ENCODE measurements at places on chromosomes 5 and 9. TPM values are rescaled to one million over a fixed set of nuclear protein-coding genes. Genes with fewer than 3 reads are reported as not detected.

DNA sequence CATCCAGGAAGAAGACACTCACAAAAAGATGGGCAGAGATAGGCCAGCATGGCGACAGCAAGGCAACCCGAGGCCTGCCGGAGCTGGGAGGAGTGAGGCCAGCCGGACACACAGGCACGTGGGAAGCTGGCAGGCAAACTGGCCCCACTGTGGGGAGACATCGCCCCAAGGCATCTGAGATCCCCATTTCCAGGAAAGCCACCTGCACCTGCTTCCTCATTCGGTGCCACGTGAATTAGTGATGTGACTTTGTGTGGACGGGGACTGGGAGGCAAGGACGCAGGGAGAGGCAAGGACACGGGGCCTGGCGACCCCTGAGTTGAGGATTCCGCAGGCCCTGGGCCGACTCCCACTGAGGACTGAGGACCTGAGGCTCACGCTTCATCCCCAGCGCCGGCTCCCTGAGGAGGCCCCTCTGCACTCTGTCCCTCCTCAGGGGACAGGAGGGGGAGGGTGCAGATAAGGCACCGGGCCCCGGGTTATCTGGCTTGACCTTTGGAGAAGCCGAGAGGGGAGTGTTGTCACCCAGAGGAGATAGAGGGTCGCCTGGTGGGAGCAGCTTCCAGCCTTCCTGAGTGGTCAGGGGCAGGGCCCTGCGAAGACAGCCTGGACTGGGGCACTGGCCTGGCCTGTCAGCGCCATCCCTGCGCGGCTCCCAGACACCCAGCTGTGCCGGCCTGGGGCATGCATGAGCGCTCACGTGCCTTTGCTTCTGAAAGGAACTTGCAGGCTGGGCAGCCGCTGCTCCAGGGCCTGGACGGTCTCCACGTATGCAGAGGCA is 39.7 kb downstream of the NDUFS6 start:
- H3K27ac ChIP-seq = no peak overlapping the region
- no peaks in the 10 kb centered on the region for H3K4me1 ChIP-seq
- H3K36me3 ChIP-seq = no peaks in the 10 kb centered on the region

DNA sequence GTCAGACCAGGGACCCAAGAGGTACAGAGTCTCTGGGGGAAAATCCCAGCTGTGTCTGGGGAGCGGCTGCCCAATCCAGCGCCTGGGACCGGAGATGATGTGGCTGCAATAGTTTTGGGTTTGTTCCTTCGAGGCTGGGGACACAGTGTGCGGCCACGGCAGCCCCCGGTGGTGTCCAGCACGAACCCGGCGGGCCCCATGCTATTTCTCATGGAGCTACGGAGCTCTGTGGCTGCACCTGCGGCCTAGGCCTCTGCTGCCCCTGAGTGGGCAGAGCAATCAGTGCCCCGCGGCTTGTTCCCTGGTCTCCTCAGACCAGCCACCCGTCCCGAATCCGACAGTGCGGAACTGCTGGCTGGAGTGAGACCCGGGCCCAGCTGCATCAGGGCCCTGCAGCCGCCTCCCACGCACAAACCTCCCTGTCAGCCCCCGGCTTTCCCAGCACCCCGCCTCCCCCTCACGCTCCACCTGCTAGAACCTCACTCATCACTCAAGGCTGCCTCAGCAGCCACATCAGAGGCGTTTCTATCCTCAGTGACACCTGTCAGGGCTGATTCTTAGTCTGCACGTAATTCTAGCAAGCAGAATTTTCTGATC is 29.0 kb downstream of the SARDH start:
- no peak overlapping the region for H3K4me3 ChIP-seq
- H3K27me3 ChIP-seq = peaks cover under 1% of the 10 kb centered on the region
- H3K27ac ChIP-seq = no peak overlapping the region
- no peak for DNase-seq
- H3K4me1 ChIP-seq = no peaks in the 10 kb centered on the region
- H3K36me3 ChIP-seq = no peaks in the 10 kb centered on the region

- no peaks in the 10 kb centered on the region for H3K27me3 ChIP-seq
- no peaks in the 10 kb centered on the region for H3K4me1 ChIP-seq
- no peak overlapping the region for H3K27ac ChIP-seq
- no peak for DNase-seq
Observed at GRCh38 chr5:76439929-76440328, 36.8 kb downstream of the IQGAP2 start.

GRCh38 chr9:76651119-76651705 is 113.0 kb upstream of the PCA3 start:
- peak overlapping the region; percentile 62 for H3K27ac ChIP-seq
- peaks cover 58% of the 10 kb centered on the region for H3K4me1 ChIP-seq
- H3K36me3 ChIP-seq = no peaks in the 10 kb centered on the region

- peaks cover 11% of the 10 kb centered on the region for H3K4me1 ChIP-seq
- no peaks in the 10 kb centered on the region for H3K36me3 ChIP-seq
- no peak overlapping the region for H3K27ac ChIP-seq
Observed at GRCh38 chr5:76391014-76391413, 12.1 kb upstream of the IQGAP2 start.

Gene SPARC
- polyA plus RNA-seq = 2,261 TPM

Measured in left lung (tissue), 14 donors.